ENCODE measurements at places on chromosomes 5 and 9.

DNA sequence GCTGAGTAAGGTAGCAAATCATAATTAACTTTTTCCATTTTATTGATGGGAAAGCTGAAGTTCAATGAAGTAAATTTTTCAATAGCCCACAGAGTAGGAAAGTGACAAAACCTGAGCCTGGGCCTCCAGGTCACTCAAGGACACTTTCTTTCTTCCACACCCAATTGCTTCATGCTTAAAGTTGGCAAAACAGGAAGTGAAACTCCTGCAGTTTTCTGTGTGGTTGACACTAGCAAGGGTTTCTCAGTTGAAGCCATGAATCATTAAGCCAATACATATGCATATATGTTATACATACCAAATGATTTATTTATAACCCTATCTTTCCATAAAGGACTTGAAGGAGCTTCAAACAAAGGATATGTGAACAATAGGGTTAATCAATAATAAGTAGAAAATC, 13.9 kb downstream of the TLR4 start:
- no peak for DNase-seq

GRCh38 chr9:133713960-133714495, 24.1 kb downstream of the SARDH start:
- no peak for DNase-seq

DNA sequence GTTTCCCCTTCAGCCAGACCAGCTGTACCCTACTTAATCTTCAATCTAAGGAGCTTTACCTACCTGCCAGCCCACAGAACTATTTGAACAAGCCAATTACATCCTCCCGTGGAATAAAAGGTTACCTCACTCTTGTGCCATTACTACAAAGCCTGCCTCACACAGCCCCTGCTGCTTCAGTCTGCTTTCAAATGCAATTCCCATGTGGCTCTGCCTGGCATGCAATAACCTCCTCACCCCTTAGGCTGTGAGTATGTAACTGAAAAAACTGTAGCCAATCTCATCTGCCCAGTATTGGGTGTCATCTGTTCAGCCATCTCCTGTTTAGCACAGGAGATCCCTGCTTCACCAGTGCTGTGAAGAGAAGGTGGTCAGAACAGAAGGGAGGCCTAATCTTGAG, 6.1 kb upstream of the GCNT1 start:
- DNase-seq = peak; percentile 28

DNA sequence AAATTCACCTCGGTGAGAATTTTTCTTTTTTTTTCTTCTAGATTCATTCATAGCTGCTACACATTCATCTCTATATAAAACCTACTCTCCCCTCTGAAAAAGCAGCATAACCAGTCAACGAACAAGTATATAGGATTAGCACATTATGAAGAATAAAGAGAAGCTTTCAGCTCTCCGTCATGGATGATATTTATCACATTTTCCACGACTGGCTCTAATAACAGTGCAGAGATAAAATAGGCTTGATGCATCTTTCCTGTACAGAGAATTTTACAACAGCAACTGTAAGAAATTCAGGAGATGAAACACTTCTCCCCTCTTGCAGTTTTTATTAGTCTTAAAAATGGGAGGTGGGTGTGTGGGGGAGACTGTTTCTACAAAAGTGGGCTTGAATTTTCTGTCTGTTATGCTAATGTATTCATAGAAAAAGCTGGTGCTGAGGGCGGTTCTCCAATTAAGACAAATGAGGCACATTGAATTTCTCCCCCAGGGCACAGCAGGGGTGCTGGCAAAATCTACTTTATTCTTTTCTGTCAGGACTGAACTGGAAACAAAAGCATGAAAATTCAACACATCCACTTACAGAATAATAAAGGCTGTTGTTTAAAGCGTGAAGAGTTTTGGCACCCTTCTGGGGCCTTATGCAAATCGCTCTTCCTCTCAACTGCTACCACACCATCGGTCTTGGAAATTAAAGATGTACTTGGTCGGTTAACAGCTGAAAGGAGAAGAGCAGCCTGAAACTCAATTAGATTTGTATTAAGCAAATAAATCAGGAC, 233.9 kb upstream of the ZNF608 start:
- DNase-seq = peak; percentile 78

DNA sequence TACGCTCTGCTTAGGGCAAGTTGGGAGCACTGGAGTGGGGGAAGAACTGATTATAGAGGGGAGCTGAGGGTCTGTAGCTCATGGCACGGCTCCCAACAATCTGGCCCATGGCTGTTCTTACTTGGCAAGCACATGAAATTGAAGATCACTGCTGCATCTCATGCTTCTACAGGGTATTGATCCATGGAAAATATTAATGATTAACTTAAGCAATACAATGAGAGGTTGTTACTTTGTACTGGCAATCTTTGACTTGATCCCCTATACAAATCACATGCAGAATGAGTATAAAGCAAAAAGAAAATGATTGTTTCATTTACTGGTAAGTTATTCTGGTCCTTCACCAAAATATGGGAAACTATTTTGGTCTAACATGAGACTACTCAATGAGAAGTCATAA, 481.1 kb downstream of the PDE4D start:
- no peak for DNase-seq

DNA sequence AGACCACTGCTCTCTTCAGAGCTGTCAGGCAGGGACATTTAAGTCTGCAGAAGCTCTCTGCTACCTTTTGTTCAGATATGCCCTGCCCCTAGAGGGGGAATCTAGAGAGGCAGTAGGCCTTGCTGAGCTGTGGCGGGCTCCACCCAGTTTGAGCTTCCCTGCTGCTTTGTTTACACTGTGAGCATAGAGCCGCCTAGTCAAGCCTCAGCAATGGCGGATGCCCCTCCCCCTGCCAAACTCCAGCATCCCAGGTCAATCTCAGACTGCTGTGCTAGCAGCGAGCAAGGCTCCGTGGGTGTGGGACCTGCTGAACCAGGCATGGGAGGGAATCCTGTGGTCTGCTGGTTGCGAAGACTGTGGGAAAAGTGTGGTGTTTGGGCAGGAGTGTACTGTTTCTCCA, 59.9 kb downstream of the CAVIN4 start:
- no peak for DNase-seq

DNA sequence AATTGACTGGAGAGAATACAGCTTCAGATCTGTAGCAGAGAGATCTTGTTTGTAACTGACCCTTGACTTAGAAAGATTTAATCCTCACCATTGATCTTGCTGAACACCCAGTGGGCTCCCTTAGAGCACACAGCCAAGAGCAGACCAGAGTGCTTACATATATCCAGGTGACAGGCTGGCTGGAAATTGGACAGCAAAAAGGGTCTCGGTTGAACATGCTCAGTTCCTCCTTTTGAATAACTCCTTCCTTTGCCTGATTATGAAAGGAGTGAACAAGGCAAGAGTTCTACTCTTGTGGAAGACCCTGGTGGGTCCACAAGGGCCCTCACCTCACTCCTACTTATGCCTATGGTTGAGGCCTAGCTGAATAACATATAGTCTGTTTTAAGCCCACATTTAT, 134.2 kb upstream of the LHFPL2 start:
- DNase-seq = no peak

DNA sequence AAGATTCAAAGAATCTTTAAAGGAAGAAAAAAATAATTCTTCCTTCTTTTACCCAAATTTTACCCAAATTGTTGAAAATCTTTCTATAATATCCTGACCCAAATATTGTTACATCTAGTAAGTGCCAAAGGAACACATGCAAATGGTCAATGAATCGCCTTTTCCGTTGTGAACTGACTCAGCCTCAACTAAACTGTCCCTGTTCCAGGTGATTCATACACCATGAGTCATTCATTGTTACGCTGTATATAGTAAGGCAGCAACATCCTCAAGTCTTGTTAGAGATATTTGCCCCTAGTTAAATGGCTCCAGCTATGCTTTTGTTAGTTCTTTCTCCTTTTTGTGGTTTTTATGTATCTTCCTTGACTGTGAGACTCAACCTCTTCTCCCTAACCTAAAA, 9.7 kb downstream of the PTGER4 start:
- DNase-seq = no peak

- DNase-seq = peak; percentile 64
These were observed 1096.3 kb upstream of the DMAC1 start for GRCh38 chr9:8895861-8896224.

GRCh38 chr5:16179936-16180788, 571 bp upstream of the MARCHF11 start:
- DNase-seq = peak; percentile 22

GRCh38 chr5:11531811-11532555, 372.3 kb downstream of the CTNND2 start:
- no peak for DNase-seq

DNA sequence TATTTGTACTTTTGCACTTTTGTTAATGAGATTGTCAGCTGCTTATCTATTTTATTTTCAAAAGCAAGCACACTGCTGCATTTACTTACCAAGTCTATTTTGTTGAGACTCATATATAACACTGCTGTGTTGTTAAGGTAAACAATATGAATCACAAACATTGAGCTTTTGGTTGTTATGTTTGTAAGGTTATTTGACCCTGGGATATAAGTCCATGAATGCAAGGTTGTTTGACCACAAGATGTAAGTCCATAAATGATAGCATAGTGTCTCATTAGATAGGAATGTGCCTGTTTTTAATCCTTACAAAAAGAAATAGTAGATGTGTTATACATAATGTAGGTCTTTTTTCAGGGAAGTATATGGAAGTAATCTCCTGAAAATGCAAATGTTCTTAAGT, 845.9 kb downstream of the CDH9 start:
- DNase-seq = no peak

DNA sequence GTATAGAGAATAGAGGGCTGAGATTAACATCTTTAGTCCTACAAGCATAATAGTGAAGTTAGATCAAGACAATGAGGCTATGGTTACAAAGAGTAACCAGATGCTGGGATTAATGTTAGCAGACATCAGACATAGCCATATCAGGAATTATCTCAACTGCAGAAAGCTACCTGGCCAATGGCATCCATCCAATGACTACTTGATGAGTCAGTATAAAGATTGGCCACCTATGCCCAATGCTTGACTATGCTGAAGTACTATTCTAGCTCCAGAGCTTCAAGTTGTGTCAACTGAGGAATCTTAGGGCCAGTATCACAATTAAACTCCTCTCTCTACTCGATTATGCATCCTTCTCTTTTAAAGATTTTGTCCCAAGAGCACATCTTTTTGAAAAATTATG, 541.4 kb downstream of the PRELID2 start:
- no peak for DNase-seq

GRCh38 chr5:134603059-134603458, 29.6 kb downstream of the SAR1B start:
- DNase-seq = no peak

DNA sequence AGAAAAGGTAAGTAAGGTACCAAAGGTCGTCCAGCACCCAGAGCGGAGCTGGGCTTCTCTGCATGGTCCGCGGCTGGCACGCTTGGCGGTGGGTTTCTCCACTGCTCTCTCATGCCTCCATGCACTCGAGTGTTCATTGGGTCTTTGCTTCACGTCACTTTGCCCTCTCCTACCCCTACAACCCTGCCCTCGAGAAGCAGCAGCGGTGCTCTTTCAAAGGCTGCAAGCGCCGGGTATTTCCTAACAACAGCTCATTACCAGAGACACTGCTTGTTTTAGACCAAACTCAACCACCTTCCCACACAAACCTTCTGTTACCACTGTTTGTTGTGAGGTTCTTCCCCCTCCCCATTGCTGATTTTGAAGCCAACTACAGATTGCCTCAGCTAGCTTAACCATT, 21.5 kb upstream of the ZBTB34 start:
- DNase-seq = no peak

- DNase-seq = peak; percentile 50
These were observed 336.3 kb downstream of the KDM4C start for GRCh38 chr9:7094052-7094451.

- no peak for DNase-seq
These were observed 815.0 kb downstream of the DTWD2 start for GRCh38 chr5:118173340-118173739.

DNA sequence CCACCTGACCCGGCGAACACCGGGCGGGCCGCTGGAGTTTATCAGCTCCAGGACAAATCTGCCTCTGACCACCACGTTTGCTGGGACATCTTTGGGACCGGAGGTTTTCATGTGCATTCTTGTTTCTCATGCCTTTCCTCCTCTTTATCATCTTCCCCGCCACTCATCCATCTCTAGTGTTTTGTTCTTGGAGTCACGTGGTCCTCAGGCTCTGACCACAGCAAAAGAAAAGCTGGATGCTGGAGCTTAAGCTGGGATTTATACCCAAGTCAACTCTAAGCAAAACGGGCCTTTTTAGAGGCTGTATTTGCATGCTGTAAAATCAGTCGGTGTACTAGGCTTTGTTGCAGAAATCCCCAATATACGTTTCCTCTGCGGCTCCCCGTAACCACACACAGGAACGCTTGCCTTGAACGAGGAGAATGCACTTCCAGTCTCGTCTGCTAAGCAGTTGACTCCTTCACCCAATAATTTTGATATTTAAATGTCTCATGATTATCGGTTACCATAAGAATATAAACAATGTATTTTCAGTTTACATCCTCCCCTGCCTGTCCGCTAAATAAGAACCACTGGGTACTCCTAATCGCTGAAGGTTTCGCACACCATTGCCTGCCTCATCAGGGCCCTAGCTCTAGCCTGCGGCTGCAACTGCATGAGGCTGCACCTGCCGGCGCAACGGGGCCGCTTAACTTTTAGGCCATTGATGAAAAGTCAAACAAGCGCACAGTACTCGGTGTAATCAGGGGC, 560 bp upstream of the NDUFS6 start:
- DNase-seq = peak; percentile 74

DNA sequence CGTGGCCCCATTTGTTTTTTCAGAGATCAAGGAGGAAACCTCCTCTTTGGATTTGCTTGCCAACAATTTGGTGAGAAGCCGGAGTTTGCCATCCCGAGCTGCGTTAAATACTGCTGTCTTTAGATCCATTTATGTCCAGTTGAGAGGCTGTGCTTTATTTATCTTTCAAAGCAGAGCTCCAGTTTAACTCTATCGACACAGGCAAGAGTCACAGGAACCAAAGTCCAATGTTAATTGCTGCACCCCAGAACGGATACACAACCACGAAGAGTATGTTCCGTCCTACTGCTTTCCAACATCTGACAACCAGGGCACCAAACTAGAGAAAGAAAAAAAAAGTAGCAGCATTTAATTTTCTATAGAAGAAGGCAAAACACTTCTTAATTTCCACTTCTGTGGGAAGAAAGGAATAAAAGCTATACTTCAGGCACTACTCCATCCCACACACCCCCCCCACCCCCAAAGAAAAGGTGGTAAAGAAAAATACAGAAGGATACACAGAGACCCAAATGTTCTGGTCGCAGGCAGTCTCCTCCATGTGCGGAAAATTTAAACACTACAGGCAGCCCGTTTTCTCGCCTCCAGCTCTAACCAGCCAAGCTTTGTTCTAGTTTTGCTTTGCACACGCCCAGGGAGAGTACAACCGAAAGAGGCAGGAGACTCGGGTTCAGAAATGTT, 1.1 kb downstream of the FEM1C start:
- peak; percentile 66 for DNase-seq

DNA sequence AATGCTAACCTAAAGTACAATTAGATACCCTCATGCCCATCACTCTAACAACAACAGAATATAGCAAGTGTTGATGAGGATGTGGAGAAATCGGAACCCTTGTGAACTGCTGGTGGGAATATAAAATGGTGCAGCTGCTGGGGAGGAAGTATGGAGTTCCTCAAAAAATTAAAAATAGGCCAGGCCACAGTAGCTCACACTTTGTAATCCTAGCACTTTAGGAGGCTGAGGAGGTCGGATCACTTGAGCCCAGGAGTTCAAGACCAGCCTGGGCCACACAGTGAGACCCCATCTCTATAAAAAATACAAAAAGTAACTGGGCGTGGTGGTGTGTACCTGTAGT, 18.0 kb upstream of the MRNIP start:
- DNase-seq = no peak
